ENCODE measurements at places on chromosomes 11 and 22. TPM values are rescaled to one million over a fixed set of nuclear protein-coding genes. Genes with fewer than 3 reads are reported as not detected.

C22orf31 gene
- not detected for total RNA-seq

HBB gene
- total RNA-seq, result 323 TPM

ILK gene
- total RNA-seq, result 135 TPM

BEST1 gene
- total RNA-seq, result 14.1 TPM

OR4S1 gene
- not detected for total RNA-seq

HOATZ gene
- 15.0 TPM for total RNA-seq

MUC6 gene
- total RNA-seq, result 0.09 TPM

MS4A1 gene
- 0.65 TPM for total RNA-seq

MMP12 gene
- total RNA-seq, result 0.27 TPM

SHANK2 gene
- total RNA-seq, result 59.8 TPM

LARGE2 gene
- total RNA-seq, result 5.0 TPM

C11orf97 gene
- total RNA-seq, result 2.5 TPM

ACTN3 gene
- 0.24 TPM for total RNA-seq

CASP12 gene
- 1.6 TPM for total RNA-seq

SGSM1 gene
- 2.9 TPM for total RNA-seq

LRP4 gene
- 6.6 TPM for total RNA-seq

EHF gene
- 60.5 TPM for total RNA-seq

BTG4 gene
- 0.38 TPM for total RNA-seq

APOBEC3F gene
- total RNA-seq, result 9.5 TPM

APOA1 gene
- total RNA-seq, result 3.7 TPM

CCDC134 gene
- total RNA-seq, result 7.9 TPM

ANKK1 gene
- 0.41 TPM for total RNA-seq

GGTLC2 gene
- total RNA-seq, result 2.7 TPM

CENPM gene
- total RNA-seq, result 2.3 TPM

DCDC1 gene
- total RNA-seq, result 4.1 TPM

CRYBB1 gene
- total RNA-seq, result 1.4 TPM

PANX3 gene
- not detected for total RNA-seq

Measured in lower lobe of right lung (tissue), 2 donors.